ENCODE measurements at places on chromosomes 7 and 10. TPM values are rescaled to one million over a fixed set of nuclear protein-coding genes. Genes with fewer than 3 reads are reported as not detected.

Gene UPK3BL1
- total RNA-seq, result 14.2 TPM

- H3K27me3 ChIP-seq, result no peaks in the 10 kb centered on the region
- H3K4me3 ChIP-seq, result no peak overlapping the region
- H3K36me3 ChIP-seq, result no peaks in the 10 kb centered on the region
Observed at GRCh38 chr7:132337450-132338080, 238.7 kb downstream of the PLXNA4 start.

- no peak overlapping the region for H3K4me3 ChIP-seq
- H3K27ac ChIP-seq, result no peak overlapping the region
- peaks cover 3% of the 10 kb centered on the region for H3K4me1 ChIP-seq
- H3K36me3 ChIP-seq, result no peaks in the 10 kb centered on the region
Observed at GRCh38 chr10:25177754-25178135, 2.9 kb downstream of the GPR158 start.

Gene GIMAP6
- total RNA-seq, result not detected

DNA sequence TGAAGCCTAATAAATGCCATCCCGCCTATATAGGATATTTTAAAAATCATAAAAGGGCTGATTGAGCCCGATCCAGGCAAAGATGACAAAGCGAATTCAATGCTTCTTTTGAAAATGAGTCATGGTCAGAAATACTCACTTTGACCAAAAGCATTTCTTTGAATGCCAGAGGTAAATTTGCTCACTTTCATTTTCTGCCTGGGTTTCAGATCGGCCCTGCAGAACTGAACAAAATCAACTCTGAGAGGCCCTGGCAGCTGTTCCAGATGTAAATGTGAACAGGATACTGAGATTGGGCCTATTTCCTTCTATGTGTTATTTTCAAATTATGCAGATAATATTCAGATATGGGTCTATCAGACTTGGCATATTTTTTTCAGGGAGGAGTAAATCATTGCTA, 114.8 kb upstream of the ARID5B start:
- DNase-seq, result no peak
- H3K27me3 ChIP-seq, result no peaks in the 10 kb centered on the region
- no peaks in the 10 kb centered on the region for H3K4me1 ChIP-seq

DNA sequence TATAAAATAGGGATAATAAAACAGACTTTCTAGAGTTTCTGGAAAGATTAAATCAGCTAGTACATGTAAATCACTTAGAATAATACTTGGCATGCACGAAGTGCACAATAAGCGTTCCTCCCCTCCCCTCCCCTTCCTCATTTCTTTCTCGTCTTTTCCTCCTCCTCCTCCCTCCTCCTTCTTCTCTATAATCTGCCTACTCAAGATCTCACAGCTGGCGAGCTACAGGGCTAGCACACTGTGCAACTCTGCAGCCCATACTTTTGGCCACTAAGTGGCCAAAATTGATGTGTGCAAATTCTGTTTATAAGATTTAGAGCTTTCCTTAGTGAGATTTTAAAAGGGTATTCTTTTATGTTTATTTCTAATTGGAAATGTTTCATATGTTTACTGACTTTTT, 565.3 kb downstream of the PHTF2 start:
- H3K4me1 ChIP-seq, result no peaks in the 10 kb centered on the region
- no peak overlapping the region for H3K27ac ChIP-seq
- H3K36me3 ChIP-seq, result no peaks in the 10 kb centered on the region
- DNase-seq, result no peak
- H3K4me3 ChIP-seq, result no peak overlapping the region

Data from endodermal cell (in vitro differentiated cells).